ENCODE measurements at places on chromosomes 3 and 15.

- DNase-seq: no peak
Observed at GRCh38 chr3:118890206-118890605, 144.4 kb downstream of the IGSF11 start.

DNA sequence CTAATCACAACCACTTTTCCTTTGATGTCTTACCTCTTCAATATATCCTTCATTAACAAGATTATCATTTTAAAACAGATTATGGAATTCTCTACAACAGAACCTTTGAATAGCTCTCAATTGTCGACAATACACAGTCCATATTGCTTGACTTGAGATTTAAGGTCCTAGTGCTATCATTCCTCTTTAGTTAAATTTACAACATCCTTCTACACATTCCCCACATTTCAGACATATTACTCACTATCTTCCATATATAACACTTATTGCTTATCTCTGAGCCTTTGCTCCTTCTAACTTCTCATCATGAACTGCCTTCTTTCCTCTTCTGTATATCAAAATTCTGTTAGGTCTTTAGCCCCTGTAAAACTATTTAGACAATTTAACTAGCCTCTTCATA lies 247.0 kb downstream of the STXBP5L start:
- DNase-seq: no peak

GRCh38 chr3:140384876-140385275 lies 293.0 kb upstream of the TRIM42 start:
- no peak for DNase-seq

DNA sequence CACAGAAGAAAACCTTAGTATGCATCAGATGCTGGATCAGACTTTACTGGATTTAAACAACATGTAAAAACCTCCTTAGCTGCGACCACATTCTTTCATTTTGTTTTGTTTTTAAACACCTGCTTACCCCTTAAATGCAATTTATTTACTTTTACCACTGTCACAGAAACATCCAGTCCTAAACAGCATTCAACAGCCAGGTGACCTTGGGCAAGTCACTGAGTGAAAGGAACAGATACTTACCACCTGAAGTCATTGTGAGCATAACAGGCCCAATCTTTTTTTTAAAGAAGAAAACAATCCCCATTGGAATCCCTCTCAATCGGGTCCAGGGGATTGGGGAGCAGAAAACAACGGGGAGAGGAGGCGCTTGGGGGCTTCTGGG lies 390 bp downstream of the STARD5 start:
- DNase-seq: no peak

GRCh38 chr15:90141646-90142045 lies 39.4 kb upstream of the IDH2 start:
- no peak for DNase-seq

DNA sequence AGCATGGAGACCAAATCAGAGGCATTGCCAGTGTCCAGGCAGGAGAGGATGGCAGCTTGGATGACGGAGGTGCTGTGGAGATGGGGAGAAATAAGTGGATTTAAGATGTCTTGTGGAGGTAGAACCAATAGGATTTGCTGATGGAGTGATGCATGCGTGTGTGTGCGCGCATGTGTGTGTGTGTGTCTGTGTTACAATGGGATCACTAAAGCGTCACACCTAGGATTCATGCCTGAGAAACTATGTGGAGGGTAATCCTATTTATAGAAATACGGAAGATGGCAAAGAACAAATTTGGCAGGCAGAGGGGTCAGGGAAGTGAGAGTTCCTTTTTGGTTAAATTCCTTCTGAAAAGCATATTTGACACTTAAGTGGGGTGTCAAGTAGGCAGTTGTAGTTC lies 64.8 kb upstream of the ARL8B start:
- DNase-seq: no peak

DNA sequence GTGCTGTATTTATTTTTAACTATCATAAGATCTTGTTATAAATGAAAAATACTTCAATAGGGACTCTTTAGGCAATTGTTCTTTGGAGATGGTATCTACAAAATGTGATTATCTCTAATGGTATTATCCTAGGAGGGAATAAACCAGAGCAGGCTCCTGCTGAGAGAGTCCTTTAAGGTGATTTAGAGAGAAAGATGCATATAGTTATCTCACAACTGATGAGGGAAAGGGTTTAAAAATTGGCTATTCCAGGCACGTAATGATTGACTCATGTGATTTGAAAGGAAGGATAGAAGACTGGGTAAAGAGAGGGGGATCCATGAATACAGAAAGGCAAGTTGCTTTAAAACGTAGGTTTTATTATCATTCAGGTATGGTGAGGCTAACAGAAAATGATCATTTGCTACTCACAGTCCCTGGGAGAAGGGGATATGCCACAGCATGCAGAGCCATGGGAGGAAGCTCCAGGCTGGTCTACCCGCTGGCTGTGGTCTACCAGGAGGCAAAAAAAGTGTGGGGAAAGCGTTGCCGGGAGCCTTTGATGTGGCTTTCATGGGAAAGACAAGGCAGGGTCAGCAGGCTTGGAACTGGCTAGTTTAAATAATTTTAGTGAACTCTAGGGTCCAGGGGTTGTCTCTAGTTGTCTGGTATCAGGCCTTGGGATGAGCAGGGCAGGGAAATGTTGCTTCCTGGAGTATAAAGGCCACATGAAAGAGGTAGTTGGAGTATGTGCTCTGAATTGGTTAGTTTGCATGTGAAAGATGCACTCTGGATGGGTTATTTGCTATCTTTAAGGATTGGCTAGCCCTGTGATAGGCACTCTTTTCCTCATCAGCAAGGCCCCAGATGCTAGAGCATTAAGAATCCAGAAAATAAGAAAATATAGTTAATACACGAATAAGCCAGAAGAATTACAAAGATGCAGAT lies 798.4 kb upstream of the GRM7 start:
- DNase-seq: no peak

DNA sequence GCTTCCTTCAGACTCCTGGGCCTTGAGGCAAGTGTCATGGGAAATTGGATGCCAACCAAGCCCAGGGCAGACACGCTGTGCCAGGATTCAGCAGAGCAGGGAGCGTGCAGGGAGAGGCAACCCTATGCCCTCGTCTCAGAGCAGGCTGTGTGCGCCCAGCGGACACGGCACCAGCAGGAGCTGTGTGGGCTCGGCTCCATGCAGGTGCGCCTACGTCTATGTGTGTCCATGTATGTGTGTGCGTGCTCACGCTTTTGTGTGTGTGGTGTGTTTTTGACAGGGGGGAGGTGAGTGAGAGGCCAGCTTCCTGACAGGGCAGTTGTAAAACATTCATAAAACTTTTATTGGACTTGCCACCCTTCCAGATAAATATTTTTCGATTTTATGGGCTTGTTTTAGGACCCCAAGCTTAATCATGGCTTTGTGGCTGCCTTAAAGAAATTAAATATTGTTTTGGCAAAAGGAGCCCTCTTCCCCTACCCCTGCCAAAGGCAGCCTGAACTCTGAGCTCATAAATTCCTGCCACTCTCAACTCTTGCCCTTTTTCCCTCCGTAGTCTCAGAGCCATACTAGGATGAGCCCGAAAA lies 84.4 kb downstream of the DNAJB8 start:
- no peak for DNase-seq

DNA sequence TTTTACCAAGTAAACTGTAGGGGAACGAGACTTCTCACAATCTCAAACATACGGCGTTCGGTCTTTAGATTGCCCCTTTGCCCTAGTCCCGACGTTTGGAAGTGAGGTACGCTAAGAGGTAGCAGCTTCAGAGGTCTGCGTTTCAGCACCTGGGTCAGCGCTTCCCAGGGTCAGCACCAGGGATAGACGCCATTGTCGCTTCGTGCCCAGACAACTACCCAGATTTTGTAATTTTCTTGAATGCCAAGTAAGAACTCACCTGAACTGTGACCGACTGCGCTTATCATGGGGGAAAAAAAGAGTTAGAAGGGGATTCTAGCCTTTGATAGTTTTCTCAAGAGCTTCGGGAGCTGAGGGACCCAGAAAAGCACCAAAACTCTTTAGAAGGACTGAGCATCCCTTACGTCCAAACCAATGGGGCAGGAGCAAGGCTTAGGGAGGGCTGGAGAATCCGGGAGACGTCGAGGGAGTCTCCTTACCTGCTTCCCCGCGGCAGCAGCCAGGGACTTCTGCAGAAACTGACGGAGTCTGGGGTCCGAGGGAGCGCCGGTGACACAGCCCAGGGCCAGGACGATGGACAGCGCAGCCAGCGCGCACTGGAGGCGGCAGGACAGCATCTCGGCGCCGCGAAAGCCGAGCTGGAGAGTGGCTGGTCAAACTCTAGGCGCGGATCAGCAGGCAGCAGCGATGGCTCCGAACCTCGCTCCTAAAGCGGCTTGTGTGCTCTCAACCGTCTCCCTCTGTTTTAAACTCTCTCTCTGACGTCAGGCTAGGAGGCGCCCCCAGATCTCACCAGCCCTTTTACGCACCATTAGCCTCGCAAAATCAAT lies at the start of gene SST:
Gene SST, minus strand, starts transcription at position 720 of the 830 bp plus-strand sequence. Its CDS starts 103 bp downstream, at position 617.
- DNase-seq: no peak

- no peak for DNase-seq
Observed at GRCh38 chr15:55619783-55620182, 31.6 kb upstream of the PYGO1 start.

GRCh38 chr15:73344056-73344455 lies 24.7 kb downstream of the HCN4 start:
- DNase-seq: no peak

DNA sequence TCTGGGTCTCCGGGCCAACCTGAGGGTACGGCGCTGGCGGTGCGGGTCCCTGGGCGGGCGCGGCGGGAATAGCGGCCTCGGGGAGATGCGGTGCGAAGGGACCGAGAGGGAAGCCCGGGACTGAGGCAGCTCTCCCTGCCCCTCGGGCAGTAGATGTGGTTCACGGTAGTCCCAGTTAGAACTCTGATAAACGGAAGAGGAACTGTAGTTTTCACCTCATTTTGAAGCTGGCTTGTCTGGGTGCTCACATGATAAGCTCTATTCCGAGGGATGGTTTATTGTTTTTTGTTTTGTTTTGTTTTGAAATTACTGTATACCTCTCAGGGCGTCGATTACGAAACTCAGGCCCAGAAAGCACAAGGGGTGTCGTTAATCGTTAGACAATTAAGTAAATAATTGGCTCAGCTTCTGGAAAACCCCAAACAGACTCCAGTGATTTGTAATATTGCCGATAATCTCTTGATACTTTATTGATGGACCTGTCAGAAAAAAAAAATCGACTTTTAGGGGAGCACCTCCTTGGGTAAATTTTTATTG lies 413 bp downstream of the NUSAP1 start:
- DNase-seq: peak; percentile 30
